ENCODE measurements at places on chromosomes 2 and 18.
A peak's percentile ranks its signal among the peaks of the same experiment; 100 is the strongest.

DNA sequence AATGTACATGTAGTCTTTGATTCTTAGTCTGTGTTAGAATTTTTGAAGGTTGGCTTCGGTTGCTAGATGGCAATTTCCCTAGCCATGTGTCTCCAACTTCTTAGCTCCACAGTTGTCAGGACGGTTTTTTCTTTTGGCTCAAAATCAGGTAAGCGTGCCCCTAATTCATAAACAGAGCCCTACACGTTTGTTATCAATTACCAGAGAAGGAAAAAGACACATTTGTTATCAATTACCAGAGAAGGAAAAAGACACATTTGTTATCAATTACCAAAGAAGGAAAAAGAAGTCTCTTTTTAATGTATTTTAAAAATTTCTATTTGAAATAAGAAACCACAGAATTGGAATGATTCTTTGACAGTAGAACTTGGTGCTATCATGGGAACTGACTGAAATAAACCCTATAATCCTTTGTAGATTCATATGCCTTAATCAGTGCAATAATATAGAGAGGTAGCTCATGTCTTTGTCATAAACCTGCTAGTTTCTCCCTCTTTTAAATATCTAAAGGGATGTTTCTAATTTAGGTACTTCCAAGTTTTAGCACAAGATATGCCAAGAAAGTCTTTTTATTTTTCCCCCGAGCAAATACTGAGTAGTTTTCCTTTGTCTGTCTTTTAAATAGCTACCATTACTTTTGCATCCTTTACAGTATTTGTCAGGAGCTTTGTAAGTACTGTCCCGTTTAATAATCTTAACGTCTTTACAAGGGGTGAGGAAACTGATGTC, 35.9 kb downstream of the CAMKMT start:
- H3K4me3 ChIP-seq = no peak overlapping the region
- DNase-seq = no peak
- H3K27ac ChIP-seq = no peak overlapping the region
- no peaks in the 10 kb centered on the region for H3K36me3 ChIP-seq

GRCh38 chr2:190847504-190848081, 33.0 kb upstream of the GLS start:
- H3K27ac ChIP-seq = no peak overlapping the region
- no peaks in the 10 kb centered on the region for H3K36me3 ChIP-seq
- H3K4me1 ChIP-seq = peaks cover 10% of the 10 kb centered on the region
- no peaks in the 10 kb centered on the region for H3K27me3 ChIP-seq
- no peak for DNase-seq
- H3K4me3 ChIP-seq = no peak overlapping the region

DNA sequence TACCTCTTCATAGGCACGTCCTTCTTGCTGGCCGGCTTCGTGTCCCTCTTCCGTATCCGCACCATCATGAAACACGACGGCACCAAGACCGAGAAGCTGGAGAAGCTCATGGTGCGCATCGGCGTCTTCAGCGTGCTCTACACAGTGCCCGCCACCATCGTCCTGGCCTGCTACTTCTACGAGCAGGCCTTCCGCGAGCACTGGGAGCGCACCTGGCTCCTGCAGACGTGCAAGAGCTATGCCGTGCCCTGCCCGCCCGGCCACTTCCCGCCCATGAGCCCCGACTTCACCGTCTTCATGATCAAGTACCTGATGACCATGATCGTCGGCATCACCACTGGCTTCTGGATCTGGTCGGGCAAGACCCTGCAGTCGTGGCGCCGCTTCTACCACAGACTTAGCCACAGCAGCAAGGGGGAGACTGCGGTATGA, 2.3 kb downstream of the FZD7 start:
- no peak for DNase-seq
- H3K27ac ChIP-seq = no peak overlapping the region
- H3K4me3 ChIP-seq = no peak overlapping the region

- H3K4me3 ChIP-seq = no peak overlapping the region
- no peak for DNase-seq
- peaks cover 14% of the 10 kb centered on the region for H3K4me1 ChIP-seq
These were observed 4.9 kb upstream of the DRC1 start for GRCh38 chr2:26396734-26397298.

DNA sequence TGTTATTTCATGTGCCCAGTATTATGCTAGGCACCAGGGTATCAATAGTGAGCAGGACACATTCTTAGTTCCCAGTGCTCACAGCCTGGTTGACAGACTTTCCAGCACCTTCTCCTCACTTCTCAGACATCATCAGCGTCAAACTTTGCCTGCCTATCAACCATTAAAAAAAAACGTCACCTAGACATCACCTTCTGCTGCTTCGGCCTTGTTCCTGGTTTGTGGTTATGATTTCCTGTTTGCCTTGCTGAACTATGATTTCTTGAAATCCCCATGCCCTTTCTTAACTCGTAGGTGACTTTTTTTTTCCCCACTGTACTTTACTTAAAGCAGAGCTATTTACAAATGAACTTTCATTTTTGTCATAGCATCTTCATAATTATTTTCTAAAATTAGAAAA, 60.4 kb upstream of the NABP1 start:
- H3K36me3 ChIP-seq = peaks cover 6% of the 10 kb centered on the region
- H3K27me3 ChIP-seq = peaks cover 3% of the 10 kb centered on the region
- H3K27ac ChIP-seq = peak overlapping the region; percentile 83
- peak; percentile 68 for DNase-seq

GRCh38 chr2:101509499-101510284, 34.8 kb upstream of the RFX8 start:
- no peak for DNase-seq
- H3K4me3 ChIP-seq = no peak overlapping the region
- H3K36me3 ChIP-seq = no peaks in the 10 kb centered on the region
- peaks cover 7% of the 10 kb centered on the region for H3K27me3 ChIP-seq
- H3K4me1 ChIP-seq = peaks cover 1% of the 10 kb centered on the region

DNA sequence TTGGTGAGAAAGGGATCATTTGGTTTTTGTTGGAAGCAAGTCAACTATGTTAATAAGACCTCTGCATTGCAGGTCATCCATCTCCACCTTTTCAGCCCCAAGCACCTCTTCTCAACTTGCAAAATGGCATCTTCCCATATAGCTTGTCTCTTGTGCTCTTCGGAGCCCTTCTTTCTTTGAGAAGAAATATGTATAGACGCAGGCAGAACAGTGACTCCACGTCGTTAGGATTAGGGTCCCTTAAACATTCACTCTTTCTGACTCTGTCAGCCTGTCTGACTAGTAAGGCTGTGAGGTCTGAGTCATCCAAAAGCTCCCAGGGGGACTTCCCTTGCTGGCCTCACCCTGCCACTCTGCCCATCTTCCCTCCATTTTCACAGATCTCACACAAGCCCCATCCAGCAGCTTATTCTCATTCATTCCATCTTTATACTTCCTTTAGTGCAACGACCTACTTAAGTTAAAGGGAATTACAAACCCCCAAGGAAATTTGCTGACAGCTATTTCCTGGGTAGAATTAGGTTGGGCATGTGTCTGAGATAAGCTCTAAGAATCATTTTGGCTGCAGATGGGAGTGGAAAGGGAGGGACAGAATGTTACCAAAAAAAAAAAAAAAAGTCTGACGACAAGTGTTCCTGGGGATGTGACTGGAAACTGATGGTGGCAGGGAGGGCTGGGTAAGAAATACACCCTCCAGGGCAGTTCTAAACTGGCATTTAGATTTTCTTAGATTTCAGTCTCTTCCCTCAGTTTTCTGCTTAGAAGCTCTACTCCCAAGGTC, 37.7 kb upstream of the MEX3C start:
- no peak overlapping the region for H3K4me3 ChIP-seq
- no peak for DNase-seq
- H3K27me3 ChIP-seq = peaks cover 3% of the 10 kb centered on the region

- DNase-seq = peak; percentile 42
- peaks cover 20% of the 10 kb centered on the region for H3K36me3 ChIP-seq
- H3K27ac ChIP-seq = peak overlapping the region; percentile 68
- H3K27me3 ChIP-seq = peaks cover 1% of the 10 kb centered on the region
These were observed 52.9 kb upstream of the NABP1 start for GRCh38 chr2:191625016-191625415.

DNA sequence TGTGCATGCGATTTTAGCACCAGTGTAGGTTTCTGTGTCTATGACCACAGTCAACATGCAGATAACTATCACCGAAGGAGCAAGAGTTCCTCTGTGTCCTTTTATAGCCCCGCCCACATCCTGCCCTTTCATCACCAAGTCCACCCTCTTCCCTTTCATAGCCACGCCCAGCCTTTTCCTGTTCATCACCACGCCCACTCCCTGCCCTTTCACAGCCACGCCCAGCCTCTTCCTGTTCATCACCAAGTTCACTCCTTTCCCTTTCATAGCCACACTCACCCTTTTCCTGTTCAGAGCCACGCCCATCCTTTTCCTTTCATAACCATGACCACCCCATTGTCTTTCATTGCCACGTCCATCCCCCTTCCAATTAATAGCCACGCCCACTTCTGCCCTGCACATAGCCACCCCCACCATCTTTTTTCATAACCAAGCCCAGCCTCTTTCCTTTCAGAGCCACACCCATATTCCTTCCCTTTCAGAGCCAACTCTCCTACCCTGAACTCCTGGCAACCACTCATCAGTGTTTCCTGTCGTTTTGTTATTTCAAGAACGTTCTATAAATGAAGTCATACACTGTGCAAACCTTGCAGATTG, 273.9 kb downstream of the MYT1L start:
- peak overlapping the region; percentile 75 for H3K27ac ChIP-seq
- H3K36me3 ChIP-seq = peaks cover 9% of the 10 kb centered on the region
- no peaks in the 10 kb centered on the region for H3K27me3 ChIP-seq

DNA sequence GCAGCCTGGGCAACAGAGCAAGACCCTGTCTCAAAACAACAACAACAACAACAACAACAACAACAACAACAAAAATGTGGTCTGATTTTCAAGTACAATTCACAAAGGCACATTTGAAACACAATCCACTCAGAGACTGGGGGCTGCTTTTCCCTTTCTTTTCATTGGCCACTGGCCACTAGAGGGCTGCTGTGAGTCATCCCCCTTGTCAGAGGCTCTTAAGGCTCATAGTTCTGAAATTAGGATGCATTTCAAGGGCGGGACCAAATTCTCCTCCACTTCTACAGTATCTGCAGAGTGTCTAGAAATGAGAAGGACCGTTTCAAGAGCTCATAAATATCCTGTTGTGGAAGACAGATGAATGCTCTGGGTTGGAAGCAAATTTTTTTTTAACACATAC, 285.4 kb downstream of the NRXN1 start:
- no peak for DNase-seq
- H3K27ac ChIP-seq = no peak overlapping the region
- no peaks in the 10 kb centered on the region for H3K27me3 ChIP-seq
- no peaks in the 10 kb centered on the region for H3K4me1 ChIP-seq
- H3K4me3 ChIP-seq = no peak overlapping the region

DNA sequence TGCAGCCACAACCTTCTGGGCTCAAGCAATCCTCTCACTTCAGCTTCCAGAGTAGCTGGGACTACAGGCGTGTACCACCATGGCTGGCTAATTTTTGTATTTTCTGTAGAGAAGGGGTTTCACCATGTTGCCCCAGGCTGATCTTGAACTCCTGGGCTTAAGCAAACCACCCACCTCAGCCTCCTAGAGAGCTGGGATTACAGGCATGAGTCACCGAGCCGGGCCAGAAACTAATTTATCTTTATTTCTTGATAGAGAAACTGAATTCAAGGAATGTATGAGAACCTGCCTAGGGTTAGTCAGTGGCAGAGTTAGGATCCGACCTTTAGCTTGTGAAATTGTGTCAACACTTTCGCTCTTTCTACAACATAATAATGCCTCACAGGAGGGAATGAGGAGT, 19.3 kb upstream of the ITGAV start:
- no peaks in the 10 kb centered on the region for H3K36me3 ChIP-seq
- DNase-seq = no peak
- H3K4me1 ChIP-seq = no peaks in the 10 kb centered on the region
- no peak overlapping the region for H3K4me3 ChIP-seq
- peaks cover 8% of the 10 kb centered on the region for H3K27me3 ChIP-seq

GRCh38 chr18:27109451-27109850, 75.7 kb downstream of the CHST9 start:
- no peaks in the 10 kb centered on the region for H3K36me3 ChIP-seq
- H3K4me3 ChIP-seq = no peak overlapping the region
- no peaks in the 10 kb centered on the region for H3K4me1 ChIP-seq

- H3K36me3 ChIP-seq = no peaks in the 10 kb centered on the region
- no peak for DNase-seq
- H3K27ac ChIP-seq = no peak overlapping the region
- H3K4me3 ChIP-seq = no peak overlapping the region
- H3K27me3 ChIP-seq = no peaks in the 10 kb centered on the region
These were observed 101.8 kb upstream of the ERBB4 start for GRCh38 chr2:212640428-212640827.

DNA sequence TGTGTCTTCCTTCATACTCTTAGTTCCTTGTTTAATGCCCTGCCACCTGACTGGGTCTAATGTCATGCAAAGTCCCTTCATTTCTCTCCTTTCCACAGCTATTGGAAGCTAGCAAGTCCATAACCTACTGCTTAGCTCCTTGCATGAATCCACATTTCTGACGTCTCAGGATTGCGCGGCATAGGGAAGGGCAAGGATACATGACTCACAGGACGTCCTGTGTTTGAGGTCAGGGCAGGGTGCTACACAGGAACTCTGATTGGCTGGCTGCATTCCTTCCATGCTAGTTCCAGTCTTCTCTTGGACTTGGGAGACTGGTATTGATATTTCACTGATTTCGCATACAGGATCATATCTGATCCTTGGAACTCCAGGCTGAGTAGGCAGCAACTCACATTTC, 137.9 kb downstream of the CDH2 start:
- DNase-seq = no peak
- H3K4me1 ChIP-seq = no peaks in the 10 kb centered on the region
- no peak overlapping the region for H3K4me3 ChIP-seq
- H3K36me3 ChIP-seq = no peaks in the 10 kb centered on the region
- no peak overlapping the region for H3K27ac ChIP-seq
- H3K27me3 ChIP-seq = no peaks in the 10 kb centered on the region

- no peak overlapping the region for H3K27ac ChIP-seq
- no peaks in the 10 kb centered on the region for H3K4me1 ChIP-seq
- H3K27me3 ChIP-seq = peaks cover 13% of the 10 kb centered on the region
- no peak for DNase-seq
- no peaks in the 10 kb centered on the region for H3K36me3 ChIP-seq
These were observed 102.1 kb upstream of the CDCA7 start for GRCh38 chr2:173252581-173252980.

DNA sequence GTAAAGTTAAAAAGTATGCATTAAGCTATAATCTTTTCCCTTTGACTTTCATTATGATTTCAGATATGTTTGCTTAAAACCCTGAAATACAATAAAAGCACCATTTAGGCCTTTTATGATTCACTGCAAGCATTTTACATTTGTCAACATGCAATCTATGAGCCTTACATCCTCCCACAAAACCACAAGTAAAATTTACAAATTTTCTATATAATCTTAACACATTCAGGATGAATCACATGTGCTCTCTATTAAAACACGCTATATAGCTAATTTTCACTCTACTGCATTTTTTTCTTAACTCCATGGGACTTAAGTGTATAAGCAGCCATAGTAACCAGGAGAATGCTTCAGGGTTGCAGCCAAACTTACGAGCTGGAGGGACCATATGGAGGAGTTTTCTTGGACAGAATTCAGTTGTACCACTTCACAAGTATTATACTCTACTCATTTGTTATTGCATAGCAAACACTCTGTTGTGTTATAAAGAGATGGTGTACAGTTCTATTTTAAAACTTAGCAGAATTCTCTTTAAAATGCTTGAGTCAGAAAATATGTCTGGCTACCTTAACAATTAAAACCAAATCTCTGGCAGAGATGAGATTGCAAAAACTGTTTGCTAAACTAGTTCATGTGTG, 293.2 kb downstream of the ALK start:
- DNase-seq = no peak
- no peaks in the 10 kb centered on the region for H3K36me3 ChIP-seq
- peaks cover 7% of the 10 kb centered on the region for H3K27me3 ChIP-seq
- H3K4me3 ChIP-seq = no peak overlapping the region
- H3K4me1 ChIP-seq = no peaks in the 10 kb centered on the region

GRCh38 chr2:10022445-10022844, 20.9 kb upstream of the KLF11 start:
- no peak overlapping the region for H3K27ac ChIP-seq
- H3K27me3 ChIP-seq = peaks cover 8% of the 10 kb centered on the region
- H3K4me3 ChIP-seq = no peak overlapping the region
- H3K4me1 ChIP-seq = no peaks in the 10 kb centered on the region
